ENCODE measurements at places on chromosomes 1 and 21.
A peak's percentile ranks its signal among the peaks of the same experiment; 100 is the strongest.

GRCh38 chr1:159829273-159829634 lies 2.6 kb downstream of the SLAMF8 start:
- DNase-seq, result no peak

GRCh38 chr1:12052997-12053686 lies 10.0 kb upstream of the TNFRSF8 start:
- DNase-seq, result no peak

DNA sequence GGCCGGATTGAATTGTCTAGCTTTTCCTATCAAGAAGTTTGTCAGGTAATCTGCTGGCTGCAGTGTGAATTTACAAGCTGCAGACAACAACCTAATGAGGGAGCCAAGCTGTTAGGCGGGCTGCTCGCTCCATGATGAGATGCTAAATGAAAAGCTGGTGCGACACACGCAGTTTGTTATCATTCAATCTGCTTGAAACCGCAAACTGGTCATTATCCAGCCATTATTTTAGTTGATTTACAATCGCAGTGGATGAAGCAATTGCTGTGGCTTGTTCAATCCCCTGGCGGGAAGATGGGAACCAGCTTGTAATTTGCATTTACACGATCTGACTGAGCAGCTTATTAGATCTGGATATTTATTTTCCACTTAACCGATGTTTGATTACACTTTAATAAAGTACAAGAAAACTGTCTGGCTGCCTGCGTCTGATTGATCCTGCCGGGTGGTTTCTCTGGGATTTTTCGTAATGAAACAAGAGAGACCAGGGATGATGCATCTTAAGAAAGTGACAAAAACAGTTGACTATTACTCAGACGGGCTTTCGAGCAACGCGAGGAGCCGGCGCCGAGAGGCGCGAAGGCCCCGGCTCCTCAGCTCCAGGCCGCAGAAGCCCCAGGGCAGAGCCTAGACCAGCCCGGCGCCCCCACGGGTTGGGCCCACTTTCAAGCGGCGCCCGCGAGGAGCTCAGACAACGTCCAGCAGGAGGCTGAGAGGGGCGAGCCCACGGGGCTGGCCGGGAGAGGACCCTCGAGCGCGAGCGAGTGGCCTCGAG lies 118.0 kb upstream of the BARHL2 start:
- no peak for DNase-seq

DNA sequence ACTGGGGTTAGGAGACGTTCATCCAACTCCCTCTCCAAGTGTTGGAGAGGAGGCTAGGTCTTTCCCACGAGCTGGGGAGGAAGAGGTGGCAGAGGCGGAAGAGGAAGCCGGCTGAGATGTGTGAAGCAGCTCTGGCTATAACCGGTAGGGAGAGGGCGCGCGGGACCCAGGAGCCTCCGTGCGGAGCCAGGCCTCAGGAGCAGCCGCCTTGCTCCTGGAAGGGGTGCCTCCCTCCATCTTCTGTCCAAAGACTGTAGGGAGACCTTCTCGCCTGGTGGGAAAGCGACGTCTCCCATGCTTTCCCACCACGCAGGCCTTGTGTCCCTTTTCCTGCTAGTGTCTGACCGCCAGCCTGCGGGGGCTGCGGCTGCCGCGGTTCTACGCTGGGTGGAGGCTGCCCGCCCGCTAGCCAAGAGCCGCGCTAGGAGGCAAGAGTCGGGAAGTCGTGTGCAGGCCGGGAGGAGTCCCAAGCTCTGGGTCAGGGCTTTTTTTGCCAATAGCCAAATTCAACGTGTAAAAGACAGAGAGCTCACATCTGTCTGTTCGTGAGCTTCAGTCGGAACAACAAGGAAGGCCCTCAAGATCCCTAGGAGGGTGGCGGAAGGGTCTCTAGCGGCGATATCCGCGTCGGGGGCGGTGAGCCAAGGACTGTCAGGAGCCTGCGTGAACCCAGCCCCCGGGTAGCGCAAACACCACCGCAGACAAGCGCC lies 8.4 kb upstream of the NBPF11 start:
- DNase-seq, result no peak

GRCh38 chr1:170318736-170319135 lies 173.0 kb downstream of the NTMT2 start:
- no peak for DNase-seq

DNA sequence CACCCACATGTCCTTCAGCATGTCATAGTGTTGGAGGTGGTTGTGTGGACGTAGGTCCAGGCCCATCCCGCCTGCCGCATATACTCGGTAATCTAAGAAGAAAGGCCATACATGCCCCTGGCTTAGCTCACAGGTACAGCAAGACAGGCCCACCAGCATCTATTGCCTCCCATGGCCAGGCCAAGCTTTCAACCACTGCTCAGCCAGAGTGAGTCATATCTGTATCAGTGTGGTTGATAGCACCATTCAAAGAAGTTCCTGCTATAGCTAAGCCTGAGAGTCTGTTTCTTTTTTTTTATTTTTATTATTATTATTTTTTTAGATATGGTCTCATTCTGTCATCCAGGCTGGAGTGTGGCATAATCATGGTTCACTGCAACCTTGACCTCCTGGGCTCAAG lies 17.0 kb downstream of the KLHDC8A start:
- no peak for DNase-seq

- DNase-seq, result no peak
Measured at GRCh38 chr21:29382030-29382654, 83.4 kb downstream of the BACH1 start.

DNA sequence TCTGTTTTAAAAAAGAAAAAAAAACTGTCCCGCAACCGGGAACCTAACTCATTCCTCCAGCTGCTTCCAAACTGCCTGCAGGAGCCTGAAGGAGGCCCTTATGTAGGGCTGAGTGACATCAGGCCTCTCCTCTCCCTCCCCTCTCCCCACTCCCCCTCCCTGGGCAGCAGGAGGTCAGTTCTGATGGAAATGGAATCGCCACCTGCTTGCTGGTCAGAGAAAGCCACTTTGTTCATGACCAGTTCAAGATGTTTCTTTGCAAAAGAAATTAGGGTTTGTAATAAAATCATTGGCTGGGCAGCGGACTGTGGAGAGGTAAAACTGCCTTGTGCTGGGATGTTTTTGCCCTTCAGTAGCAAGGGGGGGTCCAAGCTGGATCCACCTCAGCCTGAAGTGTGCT lies at the start of gene MAP1LC3C:
TSS of gene MAP1LC3C (minus strand) at position 73 of the 400 bp plus-strand sequence. CDS start 90 bp downstream, outside the sequence.
- no peak for DNase-seq

- no peak for DNase-seq
Measured at GRCh38 chr1:182189535-182190066, 128.1 kb upstream of the ZNF648 start.

- DNase-seq, result no peak
Measured at GRCh38 chr21:33908760-33909159, 6.8 kb downstream of the ATP5PO start.

DNA sequence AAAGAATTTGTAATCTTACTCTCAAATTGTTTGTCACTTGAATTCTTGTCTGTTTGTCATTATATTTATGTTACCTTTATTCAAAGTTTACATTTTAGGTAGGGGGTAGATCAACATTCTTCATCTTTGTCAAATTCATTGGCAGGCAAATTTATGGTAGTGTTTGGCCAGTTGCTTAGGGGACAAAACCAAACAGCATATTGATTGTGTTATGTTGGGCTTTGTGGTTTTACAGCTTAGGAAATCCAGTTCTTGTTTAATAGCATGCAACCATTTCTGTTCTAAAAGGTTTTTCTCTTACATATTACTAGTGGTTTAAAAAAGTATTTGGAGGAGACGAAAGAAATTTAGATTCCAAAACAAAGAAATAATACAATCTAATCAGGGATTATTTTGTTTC lies 91.4 kb downstream of the HMCN1 start:
- no peak for DNase-seq

GRCh38 chr1:46549697-46550681 lies 1.5 kb downstream of the KNCN start:
- peak; percentile 47 for DNase-seq

DNA sequence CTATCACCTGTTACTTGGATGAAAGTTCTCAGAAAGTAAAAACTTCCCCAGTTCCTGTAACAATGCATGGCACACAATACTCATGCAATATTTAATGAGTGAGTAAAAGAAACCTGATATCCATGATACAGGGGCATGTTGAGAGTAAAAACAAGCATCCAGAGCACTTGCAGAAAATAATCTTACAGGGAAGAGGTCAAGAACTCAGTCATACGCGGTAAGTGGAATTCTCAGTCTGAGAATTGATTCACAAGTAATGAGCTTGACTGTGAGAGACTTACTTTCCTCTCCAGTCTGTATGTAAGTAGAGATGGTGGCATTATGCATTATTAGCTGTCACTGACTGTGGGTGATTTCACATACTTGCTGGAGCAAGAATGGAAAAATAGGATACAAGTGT lies 976.9 kb downstream of the BRINP3 start:
- DNase-seq, result no peak

- peak; percentile 56 for DNase-seq
Measured at GRCh38 chr1:25619101-25619890, 2.7 kb downstream of the MAN1C1 start.

DNA sequence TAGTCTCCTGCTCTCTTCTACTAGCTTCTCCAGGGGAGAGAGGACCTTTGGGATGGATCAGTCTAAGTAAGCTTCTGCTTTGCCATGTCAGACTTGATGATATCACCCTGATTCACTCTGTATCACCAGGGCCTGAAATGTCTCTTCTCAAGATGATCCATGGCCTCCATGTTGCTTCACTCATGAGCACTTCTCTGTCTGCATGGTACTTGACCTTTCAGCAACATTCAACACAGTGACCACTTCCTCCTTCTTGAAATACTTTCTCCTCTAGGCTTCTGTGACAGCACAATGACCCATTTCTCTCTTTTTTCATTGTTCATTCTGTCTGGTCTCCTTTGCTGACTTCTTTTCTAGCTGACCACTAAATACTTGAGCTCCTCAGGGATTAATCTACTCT lies 35.3 kb upstream of the NGF start:
- DNase-seq, result no peak

DNA sequence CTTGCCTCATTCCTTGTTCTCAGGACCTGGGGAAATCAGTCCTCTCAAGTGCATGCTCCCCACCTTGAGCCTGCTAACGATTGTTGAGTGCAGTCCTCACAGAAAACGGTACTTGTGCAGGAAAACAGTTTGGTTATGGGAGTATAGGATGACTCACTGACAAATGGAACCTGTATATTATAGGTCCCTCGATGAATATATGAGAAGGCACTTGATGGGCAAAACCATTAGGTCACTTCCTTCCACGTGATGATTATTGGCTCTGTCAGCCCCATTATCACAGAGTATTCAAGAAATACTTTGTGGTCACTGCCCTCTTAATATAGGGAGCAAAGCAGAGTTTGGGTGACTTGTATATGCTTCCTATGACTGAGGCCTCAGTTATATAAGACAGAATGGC lies 6.2 kb downstream of the CCDC17 start:
- no peak for DNase-seq

GRCh38 chr21:46096596-46097335 lies 1.1 kb upstream of the COL6A2 start:
- no peak for DNase-seq

DNA sequence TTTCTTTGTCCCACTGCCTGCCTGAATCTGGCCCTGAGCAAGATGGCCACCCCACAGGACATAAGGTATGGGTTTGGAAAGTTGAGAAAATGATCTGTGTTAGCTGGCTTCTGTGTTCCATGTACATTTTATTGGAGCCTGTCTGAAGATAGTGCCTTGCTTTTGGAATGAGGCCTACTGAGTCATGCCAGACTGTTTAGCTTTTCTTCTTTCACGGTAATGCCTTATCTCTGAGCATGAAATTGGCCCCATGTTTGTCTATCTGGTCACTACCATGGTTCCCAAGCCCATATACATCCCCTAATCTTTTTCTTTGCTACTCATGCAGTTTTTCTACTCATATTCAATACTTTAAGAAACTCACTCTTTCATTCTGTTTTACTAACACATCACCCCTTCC lies 85.1 kb upstream of the LMO4 start:
- no peak for DNase-seq

DNA sequence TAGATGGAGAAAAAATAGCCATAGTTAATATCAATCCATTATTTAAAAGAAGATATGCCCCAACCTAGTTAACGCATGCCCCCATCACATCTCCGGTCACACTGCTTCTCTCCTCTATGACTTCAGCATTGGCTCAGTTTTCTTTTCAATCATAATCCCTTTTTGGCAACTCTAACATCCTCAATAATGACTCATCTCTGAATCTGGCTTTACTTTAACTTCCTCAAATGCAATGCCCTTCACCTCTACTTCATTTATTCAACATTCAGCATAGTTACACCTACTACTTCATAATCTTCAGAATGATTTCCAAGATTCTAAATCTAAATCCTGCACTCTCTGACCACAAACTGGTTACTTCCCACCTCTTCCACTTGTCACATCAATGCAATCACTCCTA lies 417.3 kb downstream of the USH2A start:
- no peak for DNase-seq

DNA sequence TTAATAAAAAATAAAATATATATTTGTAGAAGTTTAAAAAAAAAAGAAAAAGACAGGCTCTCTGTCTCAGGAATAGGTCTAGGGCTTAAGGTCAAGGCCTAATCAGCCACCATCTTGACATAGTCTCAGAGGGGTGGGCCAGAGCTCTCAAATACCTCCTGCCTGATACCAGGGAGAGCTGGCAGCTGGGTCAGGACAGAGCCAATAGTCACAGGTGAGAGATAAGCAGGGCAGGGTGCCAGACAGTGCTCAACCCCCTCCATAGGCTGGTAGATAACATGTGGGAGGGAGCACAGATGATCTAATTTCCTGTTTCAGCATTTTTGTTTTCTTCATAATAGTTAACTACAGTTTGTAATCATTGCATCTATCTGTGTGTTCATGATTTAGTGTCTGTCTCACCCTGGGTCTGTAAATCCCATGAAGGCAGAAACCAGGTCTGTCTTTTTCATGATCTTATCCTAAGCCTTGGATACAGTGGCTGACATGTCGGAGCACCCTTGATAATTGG lies 152.0 kb upstream of the GRIK3 start:
- no peak for DNase-seq

DNA sequence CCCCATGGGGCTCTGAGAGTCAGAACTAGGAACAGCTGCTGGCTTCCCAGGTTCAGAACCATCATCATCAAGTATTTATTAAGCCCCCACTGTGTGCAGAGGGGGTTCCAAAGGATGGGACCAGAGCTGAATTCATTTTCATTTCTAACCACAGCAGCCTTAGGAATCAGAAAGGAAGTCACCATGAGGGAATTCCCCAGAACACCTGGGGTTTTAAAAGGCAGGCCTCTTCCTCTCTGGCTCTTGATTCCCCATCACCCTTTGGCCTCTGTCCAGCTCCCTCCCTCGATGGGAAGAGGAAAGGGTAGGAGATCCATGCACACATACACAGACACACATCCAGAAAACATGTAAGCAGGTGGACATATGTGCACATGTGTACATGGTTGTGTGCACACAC lies 1.3 kb upstream of the KCNN3 start:
- DNase-seq, result no peak

Data from activated CD4-positive, alpha-beta T cell treated with anti-CD3 and anti-CD28 coated beads, Interleukin-2, amount 50 U/mL, for 1 hour (primary cell).